Muscle of leg (tissue), 16 donors: ENCODE measurements at places on chromosomes 2 and 18. TPM values are rescaled to one million over a fixed set of nuclear protein-coding genes. Genes with fewer than 3 reads are reported as not detected.

The LCT gene
- total RNA-seq, result not detected

The GLB1L gene
- total RNA-seq, result 6.6 TPM

The PAX8 gene
- 0.44 TPM for total RNA-seq

The RNU2-63P gene
- total RNA-seq, result 15.0 TPM

DNA sequence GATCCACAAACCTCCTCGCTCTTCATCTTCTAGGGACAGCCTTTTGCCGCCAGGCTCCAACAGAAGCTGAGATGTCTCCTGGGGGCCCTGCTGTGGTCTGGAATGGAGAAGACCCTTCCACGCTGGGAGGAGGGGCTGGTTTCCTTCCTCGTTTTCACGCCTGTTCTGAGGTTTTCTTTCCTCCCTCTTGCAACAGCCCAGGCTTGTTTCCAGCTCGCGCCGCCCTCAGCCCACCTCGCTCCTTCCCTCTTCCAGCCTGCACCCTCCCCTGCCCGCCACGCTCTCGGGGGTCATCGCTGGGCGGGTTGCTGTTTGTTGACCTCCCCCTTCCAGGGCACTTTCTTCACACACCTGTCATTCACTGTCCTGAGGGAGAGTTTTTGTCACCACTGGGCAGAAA lies 55.4 kb downstream of the VAPA start:
- H3K4me1 ChIP-seq, result peaks cover 5% of the 10 kb centered on the region
- no peaks in the 10 kb centered on the region for H3K36me3 ChIP-seq
- DNase-seq, result no peak
- no peak overlapping the region for H3K4me3 ChIP-seq

- peaks cover 37% of the 10 kb centered on the region for H3K4me1 ChIP-seq
- H3K27ac ChIP-seq, result no peak overlapping the region
- DNase-seq, result no peak
- no peak overlapping the region for H3K4me3 ChIP-seq
- no peaks in the 10 kb centered on the region for H3K27me3 ChIP-seq
Measured at GRCh38 chr2:43302961-43303494, 76.6 kb upstream of the ZFP36L2 start.

DNA sequence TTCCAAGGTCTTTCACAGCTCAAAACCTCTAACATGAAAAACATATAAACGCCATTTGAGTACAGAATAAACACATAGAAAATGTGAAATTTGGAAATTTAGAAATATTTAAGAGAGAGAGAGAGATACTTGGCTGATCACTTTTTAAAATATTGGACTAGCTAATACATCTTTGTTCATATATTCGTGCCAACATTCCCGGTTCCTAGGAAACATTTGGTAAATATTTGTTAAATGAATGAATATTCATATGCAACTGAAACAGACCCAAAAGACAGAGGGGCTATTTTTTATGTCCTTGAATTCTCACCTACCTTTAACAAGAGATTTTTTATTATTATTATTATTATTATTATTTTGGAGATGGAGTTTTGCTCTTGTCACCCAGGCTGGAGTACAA lies 8.3 kb upstream of the COLEC12 start:
- peak overlapping the region; percentile 62 for H3K27ac ChIP-seq
- no peak overlapping the region for H3K4me3 ChIP-seq
- H3K36me3 ChIP-seq, result no peaks in the 10 kb centered on the region
- H3K4me1 ChIP-seq, result no peaks in the 10 kb centered on the region
- DNase-seq, result peak; percentile 91

GRCh38 chr2:205775097-205775877 lies 93.0 kb downstream of the NRP2 start:
- peaks cover 11% of the 10 kb centered on the region for H3K4me1 ChIP-seq
- peak; percentile 91 for DNase-seq
